Hindlimb muscle (tissue), 1 donor: ENCODE measurements at places on chromosomes 13 and 19.
A peak's percentile ranks its signal among the peaks of the same experiment; 100 is the strongest.

- no peak for DNase-seq
These were observed 767 bp upstream of the GPR18 start for GRCh38 chr13:99258946-99259345.

- DNase-seq, result peak; percentile 37
These were observed 139.1 kb upstream of the TRPC4 start for GRCh38 chr13:38008636-38009035.

GRCh38 chr13:98506728-98507230 lies 70.1 kb downstream of the STK24 start:
- DNase-seq, result no peak

DNA sequence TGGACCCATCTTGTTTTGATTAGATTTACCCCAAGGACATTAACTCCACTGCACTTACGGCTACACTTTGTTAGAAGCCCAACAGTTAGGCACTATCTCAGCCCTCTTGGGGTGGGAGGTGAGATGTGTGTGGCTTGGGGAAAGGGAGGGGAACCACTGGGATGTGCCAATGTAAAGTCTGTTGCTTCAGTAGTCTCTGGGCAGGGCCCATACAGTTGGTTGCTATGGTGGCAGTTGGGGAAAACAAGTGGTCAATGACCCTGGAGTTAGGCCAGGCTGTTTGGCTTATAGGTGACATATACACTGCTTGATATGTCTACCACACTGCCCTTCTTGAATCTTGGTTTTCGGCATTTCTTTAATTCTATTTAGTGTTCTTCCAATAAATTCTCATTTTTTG lies 8.9 kb upstream of the RB1 start:
- DNase-seq, result no peak

- DNase-seq, result no peak
These were observed 967 bp downstream of the REXO1 start for GRCh38 chr19:1847348-1847683.

DNA sequence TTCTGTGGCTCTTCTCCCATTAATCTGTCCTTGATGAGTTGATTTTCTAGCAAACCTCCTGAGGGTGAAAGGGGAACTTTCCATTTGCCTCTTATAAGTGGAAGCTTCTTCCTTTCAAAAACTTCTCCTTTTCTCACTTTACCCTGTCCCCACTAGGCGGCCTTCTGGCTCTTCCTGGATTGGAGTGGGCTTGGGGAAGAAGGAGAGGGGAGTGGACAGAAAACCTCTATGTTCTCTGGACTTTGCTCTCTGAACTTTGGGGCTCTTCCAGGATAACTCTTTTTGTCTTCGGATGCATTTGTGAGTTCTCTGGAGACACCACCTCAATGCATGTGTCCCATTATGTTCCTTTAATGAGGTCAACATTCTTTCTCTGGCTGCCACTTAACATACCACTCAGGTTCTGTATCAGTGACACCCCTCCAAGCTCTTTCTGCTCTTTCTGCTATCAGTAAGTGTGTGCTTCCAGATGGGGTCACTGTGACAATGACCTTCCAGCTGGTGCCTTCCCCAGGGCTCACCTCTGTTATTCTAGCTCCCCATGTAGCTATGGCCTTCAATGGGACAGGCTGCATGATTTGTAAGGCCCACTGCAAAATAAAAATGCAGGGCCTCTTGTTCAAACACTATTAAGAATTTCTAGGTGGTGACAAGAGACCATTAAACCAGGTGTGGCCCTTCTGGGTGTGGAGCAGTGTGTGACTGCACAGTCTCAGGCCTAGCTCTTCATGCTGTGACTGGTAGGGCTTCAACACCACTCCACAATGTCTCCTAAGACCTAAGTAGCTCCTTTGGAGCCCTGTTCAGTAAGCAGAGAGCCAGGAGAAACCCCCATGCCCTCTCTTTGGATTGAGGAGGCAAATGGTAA lies 389.2 kb downstream of the EFNB2 start:
- no peak for DNase-seq

DNA sequence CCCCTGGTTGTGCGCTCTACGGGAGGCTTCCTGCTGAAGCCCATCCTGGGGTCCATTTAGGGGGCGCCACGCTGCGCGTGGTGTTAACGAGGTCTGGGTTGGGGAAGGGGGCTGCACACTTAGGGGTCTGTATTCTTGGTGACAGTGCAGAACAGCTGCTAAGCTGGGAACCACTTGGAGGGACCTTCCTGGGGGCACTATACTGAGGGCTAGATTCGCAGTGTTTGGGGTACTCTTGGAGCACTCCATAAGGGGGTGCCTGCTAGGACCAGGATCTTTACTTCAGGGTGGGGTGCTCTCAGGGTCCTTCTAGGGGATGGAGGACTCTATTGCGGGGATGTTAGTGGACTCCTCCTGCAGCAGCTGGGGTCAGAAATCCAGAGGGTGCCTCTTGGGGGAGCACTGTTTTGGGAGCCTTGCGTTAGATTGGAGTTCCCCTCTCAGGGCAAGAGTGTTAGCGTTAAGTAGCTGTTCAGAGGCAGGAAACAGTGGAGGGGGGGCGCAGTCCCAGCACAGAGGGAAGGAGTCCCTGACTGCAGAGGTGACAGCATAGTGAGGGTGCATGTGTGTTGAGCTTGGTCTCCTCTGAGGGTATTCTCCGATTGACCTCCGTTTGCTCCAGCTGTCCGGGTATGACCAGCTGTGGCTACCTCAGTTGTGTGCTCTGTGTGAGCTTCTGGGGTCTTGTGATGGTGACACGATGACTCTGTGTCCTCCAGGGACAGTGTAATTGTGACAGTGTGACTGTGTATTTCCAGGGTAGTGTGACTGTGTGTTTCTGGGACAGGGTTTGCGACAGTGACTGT lies 1.1 kb downstream of the PDE4A start:
- DNase-seq, result no peak

GRCh38 chr19:56596676-56597075 lies 1.6 kb downstream of the ZNF71 start:
- no peak for DNase-seq

DNA sequence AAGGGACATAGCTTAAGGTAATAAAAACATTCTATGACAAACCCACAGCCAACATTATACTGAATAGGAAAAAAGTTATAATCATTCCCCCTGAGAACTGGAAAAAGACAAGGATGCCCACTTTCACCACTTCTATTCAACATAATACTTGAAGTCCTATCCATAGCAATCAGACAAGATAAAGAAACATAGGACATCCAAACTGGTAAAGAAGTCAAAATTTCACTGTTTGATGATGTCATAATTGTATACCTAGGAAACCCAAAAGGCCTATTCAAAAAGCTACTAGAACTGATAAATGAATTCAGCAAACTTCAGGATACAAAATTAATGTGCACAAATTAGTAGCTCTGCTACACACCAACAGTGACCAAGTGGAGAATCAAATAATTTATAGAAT lies 1590.0 kb upstream of the PCDH20 start:
- DNase-seq, result no peak

- DNase-seq, result no peak
These were observed 36.2 kb downstream of the METTL21C start for GRCh38 chr13:102658660-102659059.

- DNase-seq, result no peak
These were observed 1.3 kb downstream of the KLK6 start for GRCh38 chr19:50967929-50968715.

- peak; percentile 35 for DNase-seq
These were observed 789.1 kb downstream of the GPC5 start for GRCh38 chr13:92187378-92187989.

DNA sequence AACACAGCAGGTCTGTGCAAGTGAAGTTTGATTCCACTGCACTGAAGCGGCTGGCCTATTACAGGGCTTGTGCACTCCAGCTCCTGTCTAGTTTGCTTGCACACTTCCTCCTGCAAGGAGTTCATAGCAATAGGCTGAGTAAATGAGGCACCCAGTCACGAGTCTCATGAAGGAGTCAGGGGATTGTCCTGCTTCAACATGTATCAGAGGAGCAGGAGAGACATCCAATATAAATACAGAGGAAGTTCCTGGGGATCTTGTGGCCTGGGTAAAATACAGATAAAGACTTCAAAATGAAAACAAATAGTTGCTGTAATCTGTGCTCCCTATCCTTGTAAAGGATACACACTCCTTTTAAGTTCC lies 259.9 kb downstream of the SLITRK1 start:
- no peak for DNase-seq

DNA sequence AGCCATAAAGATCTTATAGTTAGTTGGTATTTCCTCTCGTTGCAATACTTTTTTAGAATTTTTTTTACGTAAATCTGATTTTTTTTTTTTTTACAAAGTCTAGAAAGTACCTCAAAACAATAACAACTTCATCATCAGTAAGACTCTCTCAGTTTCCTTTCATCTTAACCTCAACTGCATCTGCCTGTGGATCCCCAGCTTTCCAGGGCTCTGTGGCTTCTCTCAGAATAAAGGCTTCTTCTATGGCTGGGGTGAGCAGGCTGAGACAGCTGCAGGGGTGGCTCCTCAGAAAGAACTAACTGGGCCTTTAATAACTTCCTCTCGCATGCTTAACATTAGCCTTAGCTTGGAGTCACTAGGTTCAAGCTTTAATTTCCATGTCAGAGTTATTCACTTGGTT lies 4.2 kb downstream of the ZNF506 start:
- DNase-seq, result no peak

DNA sequence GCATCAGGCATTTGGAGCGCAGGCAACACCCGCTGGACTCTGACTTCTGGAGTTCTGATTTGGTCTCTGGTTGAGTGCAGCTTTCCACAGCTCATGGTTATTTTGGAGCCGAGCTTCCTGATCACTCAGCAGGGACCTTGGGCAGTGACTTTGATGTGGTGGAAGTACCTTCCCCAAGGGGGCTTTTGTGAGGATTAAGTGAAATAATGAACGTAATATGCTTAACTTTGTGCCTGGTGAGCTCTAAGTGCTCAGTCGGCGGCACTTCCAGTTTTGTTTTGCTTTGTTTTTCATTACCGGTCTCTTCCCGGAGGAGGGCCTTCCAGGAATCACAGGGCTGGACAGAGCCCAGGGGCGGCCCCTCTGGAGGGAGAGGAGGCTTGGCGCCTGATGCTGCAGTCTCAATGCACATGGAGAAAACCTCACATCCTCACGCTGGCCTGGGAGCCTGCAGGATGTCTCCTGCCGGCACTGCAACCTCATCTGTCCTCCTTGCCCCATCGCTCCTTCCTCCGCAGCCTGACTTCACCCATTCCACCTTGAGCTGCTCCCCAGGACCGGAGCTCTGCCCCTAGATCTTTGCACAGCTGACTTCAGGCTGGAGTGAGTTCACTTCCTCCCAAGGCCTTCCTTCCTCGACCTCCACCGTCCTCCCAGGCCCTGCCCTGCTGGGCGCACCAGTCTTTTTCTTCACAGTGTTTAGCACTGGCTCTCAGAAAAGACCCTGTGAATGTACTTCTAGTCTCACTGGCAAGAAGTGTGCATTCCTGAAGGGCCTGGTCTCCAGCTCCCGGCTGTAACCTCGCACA lies 1.5 kb downstream of the PLEKHF1 start:
- peak; percentile 85 for DNase-seq

DNA sequence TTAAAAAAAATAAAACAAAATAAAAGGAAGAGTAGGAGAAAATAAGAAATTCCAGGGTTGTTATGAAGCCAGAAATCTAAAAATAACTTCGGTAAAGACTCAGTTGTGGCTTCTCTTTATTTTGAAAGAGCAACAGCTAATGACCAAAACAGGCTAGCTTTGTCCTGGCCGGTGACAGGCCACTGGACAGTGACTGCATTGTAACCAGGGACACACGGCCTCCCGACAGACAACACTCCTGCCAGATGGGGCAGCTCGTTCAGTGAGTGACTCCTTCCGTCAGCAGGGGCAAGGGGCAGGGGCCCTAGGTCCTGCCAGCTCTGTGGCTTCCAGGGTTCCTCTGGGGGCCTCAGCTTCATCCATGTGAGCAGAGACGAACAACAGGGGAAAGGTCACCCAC lies 173.4 kb downstream of the KATNAL1 start:
- DNase-seq, result no peak

DNA sequence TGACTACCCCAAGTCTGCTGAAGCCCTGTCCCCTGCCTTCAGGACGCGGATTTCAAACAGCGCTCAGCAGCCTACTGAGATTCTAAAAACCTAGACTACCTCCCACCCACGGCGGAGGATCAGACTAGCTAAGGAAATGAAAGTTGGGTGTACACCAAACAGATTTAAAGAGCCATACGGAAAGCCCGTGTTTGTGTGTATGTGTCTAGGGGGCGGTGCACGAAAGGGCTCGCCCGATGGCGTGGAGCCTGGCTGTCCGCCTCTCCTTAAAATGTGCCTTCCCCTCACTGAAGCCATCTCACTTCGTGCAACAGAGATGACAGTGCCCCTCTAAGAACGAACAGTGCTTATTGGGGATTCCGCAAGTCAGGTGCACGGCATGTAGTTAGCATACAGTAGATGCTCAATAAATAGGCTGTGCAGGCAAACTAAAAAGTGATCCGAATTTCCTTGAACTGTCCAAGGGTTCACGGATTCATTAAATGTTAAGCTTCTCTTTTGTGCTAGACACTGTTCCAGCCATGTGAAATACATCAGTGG lies 639 bp downstream of the LENG1 start:
- no peak for DNase-seq
